Lung (tissue), 17 donors: ENCODE measurements at places on chromosomes 5 and 9. TPM values are rescaled to one million over a fixed set of nuclear protein-coding genes. Genes with fewer than 3 reads are reported as not detected.

BTNL3 gene
- total RNA-seq: not detected

RASA1 gene
- 27.4 TPM for total RNA-seq

IFNA2 gene
- not detected for total RNA-seq

C9orf85 gene
- total RNA-seq: 17.3 TPM

DNA sequence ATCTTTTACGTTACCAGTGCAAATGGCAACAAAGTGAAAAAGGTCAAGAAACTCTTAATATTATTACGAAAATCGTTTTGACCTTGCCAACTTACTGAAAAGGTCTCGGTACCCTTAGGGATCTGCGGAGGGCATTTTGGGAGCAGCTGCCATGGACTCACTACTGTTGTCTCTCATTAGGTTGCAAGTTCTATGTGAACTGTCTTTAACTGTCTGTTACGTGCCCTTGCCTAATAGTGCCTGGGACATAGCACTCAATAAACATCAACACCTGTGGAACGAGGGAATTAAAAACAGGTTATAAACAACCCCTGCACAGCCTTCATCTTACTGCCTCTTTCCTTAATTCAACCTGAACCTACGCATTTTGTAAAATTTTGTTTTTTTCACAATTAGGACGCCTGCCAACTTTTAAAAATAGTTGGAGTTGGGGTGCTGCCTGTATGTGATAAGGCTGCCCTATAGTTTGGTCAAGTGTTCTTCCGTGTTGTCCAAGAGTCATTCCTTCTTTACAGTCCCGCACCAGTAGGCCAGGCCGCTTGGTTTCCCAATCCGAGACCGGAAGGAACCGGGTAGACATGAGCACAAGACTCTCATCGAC is 527 bp upstream of the SREK1 start:
- peaks cover 32% of the 10 kb centered on the region for H3K4me1 ChIP-seq
- H3K36me3 ChIP-seq: no peaks in the 10 kb centered on the region
- no peak for DNase-seq
- no peaks in the 10 kb centered on the region for H3K27me3 ChIP-seq
- H3K4me3 ChIP-seq: peak overlapping the region; percentile 94
- peak overlapping the region; percentile 99 for H3K27ac ChIP-seq

GRCh38 chr9:16207161-16207560 is 654.3 kb downstream of the CCDC171 start:
- no peak overlapping the region for H3K27ac ChIP-seq
- no peaks in the 10 kb centered on the region for H3K4me1 ChIP-seq
- no peaks in the 10 kb centered on the region for H3K36me3 ChIP-seq
- no peaks in the 10 kb centered on the region for H3K27me3 ChIP-seq
- peak; percentile 58 for DNase-seq
- H3K4me3 ChIP-seq: no peak overlapping the region
